ENCODE measurements at places on chromosomes 5 and 9.

GRCh38 chr5:68343421-68343826, 127.9 kb downstream of the PIK3R1 start:
- no peak for DNase-seq

DNA sequence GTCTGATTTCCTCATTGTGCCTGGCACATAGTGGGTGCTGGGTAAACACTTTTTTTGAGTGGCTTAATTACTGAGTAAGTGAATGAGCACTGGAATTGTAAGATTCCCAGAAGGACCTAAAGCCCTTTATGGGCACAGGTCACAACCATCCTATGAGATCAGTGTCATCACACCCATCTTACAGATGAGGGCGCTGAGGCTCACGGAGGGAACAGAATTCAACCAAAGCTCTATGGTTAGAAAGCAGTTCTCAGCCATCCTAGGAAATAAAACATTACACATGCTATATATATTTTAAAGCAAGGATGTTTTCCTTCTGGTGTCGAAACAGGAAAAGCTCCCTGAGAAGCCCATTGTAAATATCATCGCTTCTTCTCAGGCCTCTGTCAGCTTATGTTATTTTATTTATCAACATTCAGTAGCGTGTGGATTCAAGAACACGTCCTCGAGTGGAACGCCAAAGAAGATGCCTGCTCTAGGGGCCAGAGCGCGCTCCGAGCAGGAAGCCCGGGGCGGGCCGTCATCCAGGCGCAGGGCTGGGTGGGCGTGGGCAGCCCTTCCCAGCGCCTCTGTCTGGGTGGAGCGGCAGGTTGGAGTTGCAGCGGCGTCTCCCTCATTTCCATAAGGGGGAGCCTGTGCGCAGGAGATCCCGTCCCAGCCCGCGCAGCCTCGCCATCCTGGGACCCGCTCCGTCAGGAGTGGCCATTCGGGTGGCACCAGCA, 155.8 kb upstream of the SMIM23 start:
- peak; percentile 36 for DNase-seq

DNA sequence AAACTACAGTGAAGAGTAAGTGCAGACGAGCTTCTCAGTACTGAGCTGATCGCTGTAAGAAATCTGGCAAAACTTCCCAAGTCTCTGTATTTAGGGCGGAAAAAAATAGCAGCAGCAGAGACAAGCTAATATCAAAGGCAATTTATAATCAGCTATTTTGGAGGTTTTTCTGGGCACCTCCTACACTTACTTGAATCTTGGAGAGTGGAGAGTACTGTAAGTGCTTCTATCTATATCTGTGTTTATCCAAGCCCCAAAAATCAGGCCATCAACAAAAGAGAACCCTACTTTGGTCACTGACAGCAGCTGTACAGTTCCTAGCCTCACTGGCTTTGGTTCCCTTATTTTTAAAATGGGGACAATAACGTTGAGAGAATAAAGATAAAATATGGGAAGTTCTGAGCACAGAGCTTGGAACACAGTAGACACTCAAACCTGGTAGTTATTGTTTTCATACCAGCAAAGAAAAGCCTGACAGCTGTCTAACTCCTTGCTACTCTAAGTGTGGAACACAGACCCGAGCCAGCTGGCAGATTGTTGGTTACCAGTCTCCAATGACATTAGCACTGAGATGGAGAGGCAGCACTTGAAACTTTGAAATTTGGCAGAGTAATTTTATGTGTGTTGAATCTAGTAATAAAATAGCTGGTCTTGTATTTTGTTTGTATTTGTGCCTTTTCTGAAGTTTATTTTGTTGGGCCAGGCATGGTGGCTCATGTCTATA, 96.0 kb upstream of the SLC28A3 start:
- no peak for DNase-seq

- DNase-seq, result no peak
These were observed 39.9 kb downstream of the ERP44 start for GRCh38 chr9:100058699-100059579.

GRCh38 chr5:36946101-36946500, 69.5 kb downstream of the NIPBL start:
- DNase-seq, result no peak

DNA sequence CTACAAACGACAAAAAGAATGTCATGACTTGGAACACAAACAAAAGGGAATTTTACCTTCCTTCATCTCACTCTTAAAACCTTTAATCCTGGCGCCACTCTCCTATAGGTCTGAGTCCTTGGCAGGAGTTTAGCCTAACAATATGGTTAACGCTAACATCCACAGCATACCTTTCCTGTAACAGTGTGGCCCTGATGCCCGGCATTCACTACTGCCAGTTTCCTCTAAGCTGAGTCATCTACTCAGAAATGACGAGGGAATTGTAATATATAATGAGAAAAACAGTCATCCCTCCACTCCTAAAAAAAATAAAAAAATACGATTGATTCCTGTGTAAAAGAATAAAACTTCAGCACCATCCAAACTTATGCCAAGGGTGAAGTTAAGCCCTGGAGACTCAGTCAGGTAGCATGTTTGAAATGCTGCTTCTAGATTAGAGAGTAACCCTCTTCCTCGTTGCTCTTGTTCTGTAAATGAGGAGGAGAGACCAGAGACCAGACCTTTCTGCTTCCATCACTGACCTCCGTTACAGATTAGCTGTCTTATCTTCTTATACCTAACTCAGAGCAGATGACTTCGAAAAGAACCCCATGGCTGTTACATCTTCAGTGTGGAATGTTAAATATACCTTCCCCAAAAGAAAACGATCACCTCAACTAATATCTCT, 37.4 kb downstream of the CCDC125 start:
- DNase-seq, result no peak

GRCh38 chr5:4640795-4641194, 499.3 kb upstream of the ADAMTS16 start:
- no peak for DNase-seq

DNA sequence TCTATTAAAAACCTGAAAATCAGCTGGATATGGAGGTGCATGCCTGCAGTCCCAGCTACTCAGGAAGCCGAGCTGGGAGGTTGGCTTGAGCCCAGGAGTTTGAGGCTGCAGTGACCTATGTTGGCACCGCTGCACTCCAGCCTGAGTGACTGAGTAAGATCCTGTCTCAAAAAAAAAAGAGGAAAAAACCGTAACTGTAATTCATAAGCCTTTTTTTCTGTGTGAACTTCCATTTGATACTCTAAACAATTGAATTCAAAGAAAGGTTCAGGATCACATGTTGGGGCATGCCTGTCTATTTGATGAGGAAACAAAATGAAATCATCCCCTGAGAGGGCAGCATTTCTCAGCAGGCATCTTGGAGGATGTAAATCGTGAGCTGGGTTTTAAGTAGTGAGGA, 38.8 kb downstream of the ITGA2 start:
- DNase-seq, result no peak

GRCh38 chr9:74742792-74743730, 144.7 kb downstream of the TRPM6 start:
- DNase-seq, result no peak

- DNase-seq, result peak; percentile 12
These were observed 3.1 kb downstream of the GTF3C4 start for GRCh38 chr9:132673355-132673754.

- DNase-seq, result no peak
These were observed 82.6 kb downstream of the MYO10 start for GRCh38 chr5:16853518-16853917.

GRCh38 chr5:154476354-154477205, 1.4 kb downstream of the HAND1 start:
- no peak for DNase-seq

- no peak for DNase-seq
These were observed 22.9 kb downstream of the GFPT2 start for GRCh38 chr5:180330270-180330648.
